ENCODE measurements at places on chromosomes 4 and X.

DNA sequence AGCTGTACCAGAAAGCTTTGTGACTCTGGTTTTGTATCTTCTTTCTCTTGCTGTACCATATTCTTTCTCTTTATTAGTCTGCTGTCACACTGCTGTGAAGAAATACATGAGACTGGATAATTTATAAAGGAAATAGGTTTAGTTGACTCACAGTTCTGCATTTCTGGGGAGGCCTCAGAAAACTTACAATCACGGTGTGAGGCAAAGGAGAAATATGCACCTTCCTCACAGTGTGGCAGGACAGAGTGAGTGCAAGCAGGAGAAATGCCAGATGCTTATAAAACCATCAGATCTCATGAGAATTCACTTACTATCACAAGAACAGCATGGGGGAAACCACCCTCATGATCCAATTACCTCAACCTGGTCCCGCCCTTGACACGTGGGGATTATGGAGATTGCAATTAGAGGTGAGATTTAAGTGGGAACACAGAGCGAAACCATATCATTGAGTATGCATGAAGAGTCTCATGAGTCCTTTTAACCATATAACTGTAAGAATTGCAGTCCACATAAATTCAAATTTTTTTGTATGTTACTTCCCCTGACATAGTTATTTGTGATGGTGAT, 67.4 kb upstream of the INPP4B start:
- DNase-seq: no peak

- no peak for DNase-seq
Observed at GRCh38 chr4:183136855-183137254, 37.8 kb downstream of the WWC2 start.

GRCh38 chrX:69066966-69067525, 98.2 kb downstream of the PJA1 start:
- DNase-seq: no peak

GRCh38 chr4:52234561-52235440, 183.7 kb downstream of the SPATA18 start:
- DNase-seq: no peak

DNA sequence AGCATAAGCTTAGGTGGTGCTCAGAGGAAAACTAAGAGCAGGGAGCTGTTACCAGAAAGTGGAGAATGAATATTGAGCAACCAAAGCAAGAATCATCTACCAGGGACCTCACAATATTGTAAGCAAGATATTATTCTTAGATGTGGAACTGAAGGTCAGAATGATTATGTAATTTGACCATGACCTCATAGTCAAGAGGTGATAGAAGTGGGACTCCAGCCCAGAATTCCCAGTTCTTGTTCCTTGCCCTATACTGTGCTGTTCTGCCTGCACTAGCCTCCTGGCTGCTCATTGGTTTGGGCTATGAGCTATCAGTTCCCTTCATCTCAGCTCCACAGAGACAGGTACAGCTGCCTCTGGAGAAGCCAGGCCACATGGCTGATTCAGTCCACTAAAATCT, 229.4 kb downstream of the LDB2 start:
- DNase-seq: no peak

GRCh38 chr4:18934197-18934596, 912.6 kb upstream of the LCORL start:
- DNase-seq: no peak

DNA sequence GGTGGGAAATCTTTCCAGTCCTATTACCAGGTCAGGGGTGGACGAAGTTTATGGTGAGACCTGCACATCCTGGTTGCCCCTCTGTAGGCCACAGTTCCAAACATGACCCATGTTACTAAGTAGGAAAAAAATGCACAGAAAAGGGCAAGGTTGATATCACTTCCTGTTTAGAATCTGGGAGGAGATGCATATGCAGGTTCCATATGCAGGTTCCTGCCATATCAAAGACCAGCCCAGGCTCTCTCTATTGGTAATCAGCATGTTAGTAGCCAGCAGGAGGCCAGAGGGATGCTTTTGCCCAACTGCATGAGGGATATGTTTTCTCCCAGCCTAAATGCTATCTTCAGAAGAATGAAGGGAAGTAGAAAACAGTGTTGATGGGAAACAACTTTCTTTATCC, 657.2 kb downstream of the ANKRD50 start:
- no peak for DNase-seq

DNA sequence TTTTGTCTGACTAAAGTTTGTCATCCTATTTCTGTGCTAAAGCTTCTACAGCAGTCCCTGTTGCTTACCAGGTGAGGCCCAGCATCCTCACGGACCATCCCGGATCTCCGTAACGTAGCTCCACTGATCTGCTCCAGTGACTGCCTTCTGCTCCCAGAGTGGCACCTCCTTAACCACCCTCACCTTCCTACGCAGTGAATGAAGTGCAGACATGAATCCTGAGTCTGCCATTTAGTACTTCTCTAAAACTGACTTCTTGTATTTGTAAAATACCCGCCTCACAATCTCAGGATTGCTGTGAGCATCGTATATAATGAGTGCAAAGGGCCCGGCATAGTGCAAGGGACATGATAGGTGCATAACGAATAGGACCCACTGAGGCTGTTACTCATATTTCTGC, 27.7 kb upstream of the ACSL1 start:
- no peak for DNase-seq

GRCh38 chr4:129929052-129929451, 833.1 kb downstream of the C4orf33 start:
- no peak for DNase-seq

DNA sequence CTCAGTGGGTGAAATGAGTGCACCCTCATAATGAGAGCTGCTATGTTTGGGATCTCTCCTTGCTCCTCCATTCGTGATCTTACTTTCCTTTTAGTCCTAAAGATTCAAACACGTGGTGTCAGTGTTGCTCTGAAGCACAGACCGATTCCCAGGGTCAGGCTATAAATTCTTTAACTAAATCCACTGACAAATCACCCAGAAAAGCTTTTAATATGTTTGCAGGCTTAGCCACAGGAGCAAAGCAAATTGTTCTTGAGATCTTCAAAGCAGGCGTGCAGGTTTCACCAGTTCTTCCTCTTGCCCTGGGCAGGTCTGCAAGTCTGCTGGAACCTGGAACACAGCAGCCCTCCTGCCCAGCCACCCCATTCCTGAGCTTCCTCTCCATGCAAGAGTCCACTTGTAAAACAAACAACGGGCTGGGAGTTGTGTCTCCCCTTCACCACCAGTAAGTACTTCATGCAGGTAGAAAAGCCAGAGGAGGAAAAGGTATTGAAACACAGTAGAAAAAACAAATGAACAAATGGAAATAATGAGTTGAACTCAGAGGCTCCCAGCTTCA, 70.1 kb upstream of the ENPP6 start:
- no peak for DNase-seq

GRCh38 chr4:175542786-175543185, 269.3 kb downstream of the GPM6A start:
- DNase-seq: no peak

DNA sequence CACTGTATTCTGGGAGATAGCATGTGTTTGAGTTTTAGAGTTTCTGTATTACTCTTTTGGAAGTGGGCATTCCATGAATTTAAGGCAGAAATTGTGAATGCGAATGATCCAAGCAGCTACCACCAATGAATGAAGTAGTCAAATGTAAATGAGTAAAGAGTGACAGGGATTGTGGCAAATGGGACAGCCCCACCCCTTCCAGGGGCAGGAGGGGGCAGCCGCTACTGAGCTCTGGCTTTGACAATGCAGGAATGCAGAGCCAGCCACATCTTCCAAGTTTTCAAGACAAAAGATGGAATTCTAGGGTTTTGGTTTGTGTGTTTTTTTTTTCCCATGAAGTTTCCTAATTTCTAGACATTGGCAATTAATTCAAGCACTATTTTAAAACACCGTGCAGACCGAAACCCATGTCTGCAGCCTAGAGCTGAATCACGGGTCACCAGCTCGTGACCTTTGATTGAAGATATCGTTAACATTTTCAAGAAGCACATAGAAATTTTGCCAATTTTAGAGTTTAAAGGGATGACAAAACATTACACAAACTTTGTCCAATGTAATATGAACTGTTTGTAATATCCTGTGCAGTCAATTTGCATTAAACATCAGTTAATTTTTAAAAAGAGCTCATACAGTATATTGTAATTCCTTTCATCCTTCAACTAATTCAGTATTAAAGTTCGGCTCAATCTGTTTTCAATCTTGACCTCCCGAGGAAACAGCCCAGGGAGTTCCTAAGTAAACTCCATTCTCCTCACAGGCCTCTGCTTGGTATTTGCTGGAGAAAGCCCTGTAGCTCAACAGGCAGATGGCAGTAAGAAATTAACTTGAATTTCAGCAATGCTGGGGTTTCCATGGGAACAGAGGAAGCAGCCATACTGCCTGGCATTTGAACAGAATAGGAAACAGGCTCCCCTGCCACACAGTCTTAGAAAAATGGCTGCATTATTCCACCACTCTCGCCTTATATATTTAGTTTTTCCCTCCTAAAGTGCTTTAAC, 83.4 kb downstream of the UCHL1 start:
- no peak for DNase-seq

GRCh38 chrX:49030283-49030682, 12.9 kb downstream of the TFE3 start:
- no peak for DNase-seq

GRCh38 chr4:38073596-38074234, 113.5 kb downstream of the PTTG2 start:
- DNase-seq: no peak

- no peak for DNase-seq
Observed at GRCh38 chr4:89269121-89269666, 38.4 kb downstream of the GPRIN3 start.

GRCh38 chr4:128310266-128310697, 22.7 kb upstream of the PGRMC2 start:
- DNase-seq: no peak

DNA sequence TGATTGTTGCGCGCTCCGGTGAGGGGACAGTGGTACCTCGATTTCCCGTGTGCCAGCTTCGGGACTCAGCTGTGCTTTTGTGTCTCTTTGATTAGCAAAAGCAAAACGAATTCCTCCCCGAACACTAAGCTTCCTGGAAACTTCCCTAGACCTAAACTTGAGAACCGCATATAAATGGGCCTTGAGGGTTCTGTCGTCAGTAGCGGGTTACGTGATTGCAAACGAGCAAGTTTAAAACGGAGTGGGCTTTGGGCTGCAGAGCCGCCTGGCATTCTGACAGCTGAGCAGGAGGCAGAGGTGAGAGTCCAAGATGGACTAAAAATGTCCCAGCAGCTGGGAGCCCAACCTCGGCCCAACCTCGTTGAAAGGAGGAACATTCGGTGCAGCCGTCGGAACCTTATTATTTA, 1.2 kb upstream of the TAPT1 start:
- DNase-seq: no peak

- DNase-seq: no peak
Observed at GRCh38 chr4:10087152-10087791, 29.3 kb downstream of the WDR1 start.

- DNase-seq: no peak
Observed at GRCh38 chr4:143728166-143728565, 27.7 kb upstream of the FREM3 start.

DNA sequence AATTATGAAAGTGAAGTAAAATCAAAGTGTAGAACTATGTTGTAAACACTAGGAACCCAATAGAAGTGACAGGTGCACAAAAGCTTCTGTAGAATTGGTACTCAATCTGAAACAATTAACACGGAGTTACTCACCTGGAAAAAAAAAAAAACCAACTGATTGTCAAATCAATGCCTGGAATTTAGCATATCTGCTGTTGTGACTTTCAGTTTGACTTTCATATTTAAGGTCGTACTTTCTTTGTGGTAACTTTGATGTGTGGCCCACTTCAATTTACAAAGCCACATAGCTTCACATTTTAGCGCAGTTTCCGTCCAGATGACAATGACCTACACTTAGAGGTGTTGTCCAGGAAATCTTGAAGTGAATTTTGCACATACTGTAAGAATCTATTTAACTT, 1124.9 kb downstream of the STIM2 start:
- no peak for DNase-seq

DNA sequence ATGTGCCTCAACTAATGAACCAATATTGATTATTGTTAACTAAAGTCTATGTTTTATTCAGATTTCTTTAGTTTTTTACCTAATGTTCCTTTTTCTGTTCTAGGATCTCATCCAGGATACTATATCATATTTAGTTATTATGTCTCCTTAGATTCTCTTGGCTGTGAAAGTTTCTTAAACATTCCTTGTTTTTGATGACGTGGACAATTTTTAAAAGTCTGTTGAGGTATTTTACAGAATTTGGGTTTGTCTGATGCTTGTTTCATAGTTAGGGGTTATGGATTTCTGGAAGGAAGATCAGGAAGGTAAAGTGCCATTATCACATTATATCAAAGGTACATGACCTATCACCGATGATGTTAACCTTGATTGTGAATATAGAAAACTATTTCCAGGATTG, 18.2 kb upstream of the MCTS1 start:
- DNase-seq: no peak

DNA sequence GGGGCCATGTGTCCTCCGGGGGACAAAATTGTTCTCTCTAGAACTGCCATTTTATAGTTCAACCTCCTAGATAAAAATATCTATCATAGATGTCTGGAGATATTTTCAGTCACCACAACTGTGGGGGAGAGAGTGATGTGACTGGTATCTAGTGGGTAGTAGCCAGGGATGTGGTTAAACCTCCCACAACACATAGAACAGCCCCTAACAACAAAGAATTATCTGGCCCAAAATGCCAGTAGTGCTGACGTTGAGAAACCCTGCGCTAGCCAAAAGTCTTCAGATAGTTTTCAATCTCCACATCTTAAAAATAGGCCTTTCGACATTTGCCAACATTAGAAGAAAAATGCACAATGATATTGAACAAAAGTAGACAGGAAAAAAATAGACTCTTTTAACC, 19.0 kb upstream of the SUPT20HL2 start:
- DNase-seq: no peak

GRCh38 chr4:98663226-98664006, 5.0 kb upstream of the TSPAN5 start:
- DNase-seq: no peak

DNA sequence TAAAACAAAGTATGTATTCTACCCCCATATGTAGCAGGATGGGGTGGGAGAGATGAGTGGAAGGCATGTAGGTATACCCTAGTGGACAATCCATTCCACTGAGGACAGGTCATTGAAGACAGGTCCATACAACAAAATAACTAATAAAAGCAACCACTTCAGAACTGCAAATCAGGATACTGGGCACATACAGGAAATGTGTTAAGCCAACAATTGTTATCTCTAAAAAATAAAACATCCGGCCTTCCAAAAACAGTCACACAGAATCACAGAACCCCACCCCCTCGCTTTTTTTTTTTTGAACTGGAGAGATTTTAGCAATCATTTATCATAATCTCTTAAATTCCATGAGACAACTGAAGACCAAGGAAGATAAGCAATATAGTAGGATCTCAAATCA, 112.9 kb downstream of the FRYL start:
- DNase-seq: no peak
